Dermis microvascular lymphatic vessel endothelial cell (primary cell): ENCODE measurements at places on chromosomes 6 and 20. TPM values are rescaled to one million over a fixed set of nuclear protein-coding genes. Genes with fewer than 3 reads are reported as not detected.
A peak's percentile ranks its signal among the peaks of the same experiment; 100 is the strongest.

The PPIL6 gene
- 0.39 and 0.76 TPM in 2 replicates for total RNA-seq

GRCh38 chr6:18189196-18189595, 34.0 kb downstream of the KDM1B start:
- DNase-seq = no peak

GRCh38 chr6:170281331-170282292, 9.3 kb downstream of the DLL1 start:
- DNase-seq = no peak

- DNase-seq = no peak
Observed at GRCh38 chr6:14831937-14832336, 413.9 kb upstream of the JARID2 start.

DNA sequence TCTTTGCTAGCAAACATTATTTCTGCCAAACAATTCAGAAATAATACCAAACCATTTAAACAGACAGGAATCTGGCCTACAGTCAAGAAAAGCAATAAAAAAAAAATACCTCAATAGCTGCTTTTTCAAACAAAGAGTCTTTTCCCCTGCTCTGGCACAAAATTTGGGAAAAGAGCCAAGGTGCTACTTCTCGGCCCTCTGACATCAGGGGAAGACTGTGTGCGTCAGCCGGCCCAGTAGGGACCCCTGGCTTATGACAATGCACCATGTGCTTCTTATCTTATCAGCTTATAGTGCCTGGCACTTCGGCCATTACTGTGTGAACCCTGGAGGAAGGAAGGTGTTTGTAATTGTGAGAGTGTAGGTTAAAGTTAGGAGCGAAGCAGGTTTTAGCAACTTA, 89.4 kb downstream of the PDE10A start:
- DNase-seq = peak; percentile 94
